PC-9 (cell line): ENCODE measurements at places on chromosomes 4 and X. TPM values are rescaled to one million over a fixed set of nuclear protein-coding genes. Genes with fewer than 3 reads are reported as not detected.

The SFRP2 gene
- not detected in 2 replicates for total RNA-seq

The ASB9 gene
- total RNA-seq, result 5.7 and 5.8 TPM in 2 replicates

The TRIM2 gene
- 56.0 and 87.0 TPM in 2 replicates for total RNA-seq

The MAOA gene
- total RNA-seq, result 5.0 and 7.4 TPM in 2 replicates

The PPARGC1A gene
- not detected in 2 replicates for total RNA-seq

The RAI2 gene
- total RNA-seq, result not detected in 2 replicates

The RHOXF1 gene
- 0.81 TPM in 1 of 2 replicates, not detected in the other for total RNA-seq

The ETDA gene
- not detected in 2 replicates for total RNA-seq

The CACNA1F gene
- total RNA-seq, result not detected in 2 replicates

The HSFX2 gene
- 0.28 and 0.80 TPM in 2 replicates for total RNA-seq

The GPR78 gene
- 56.6 and 68.2 TPM in 2 replicates for total RNA-seq

The GC gene
- not detected in 2 replicates for total RNA-seq

The RELL1 gene
- 11.9 and 18.5 TPM in 2 replicates for total RNA-seq

The GAGE12J gene
- total RNA-seq, result not detected in 2 replicates

The SHROOM2 gene
- total RNA-seq, result 0.05 and 0.17 TPM in 2 replicates

The WDR17 gene
- total RNA-seq, result 2.2 and 2.3 TPM in 2 replicates

The BCLAF3 gene
- total RNA-seq, result 6.7 and 7.9 TPM in 2 replicates

The SPP1 gene
- 212 and 249 TPM in 2 replicates for total RNA-seq
